ENCODE measurements at places on chromosomes 12 and 14.

DNA sequence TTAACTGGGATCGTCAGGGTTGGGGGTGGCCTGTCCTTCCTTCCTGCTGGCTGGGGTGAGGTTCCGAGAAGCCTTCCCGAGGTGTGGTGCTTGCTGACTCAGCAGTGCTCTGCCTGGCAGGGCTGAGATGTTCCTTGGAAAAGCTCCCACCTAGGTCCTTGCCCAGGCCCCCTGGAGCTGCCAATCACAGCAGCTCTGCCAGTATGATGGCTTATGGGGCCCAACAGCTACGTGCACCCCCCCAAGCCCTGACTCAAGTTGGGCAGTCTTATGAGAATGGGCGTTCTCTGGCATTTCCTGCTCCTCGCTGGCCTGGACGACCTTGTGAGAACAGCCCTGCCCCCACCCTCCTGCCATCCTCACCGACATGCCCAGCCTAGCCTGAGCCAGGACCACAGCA lies 292.2 kb upstream of the CRY1 start:
- DNase-seq = no peak

GRCh38 chr14:30848449-30849240 lies 25.7 kb upstream of the COCH start:
- no peak for DNase-seq

DNA sequence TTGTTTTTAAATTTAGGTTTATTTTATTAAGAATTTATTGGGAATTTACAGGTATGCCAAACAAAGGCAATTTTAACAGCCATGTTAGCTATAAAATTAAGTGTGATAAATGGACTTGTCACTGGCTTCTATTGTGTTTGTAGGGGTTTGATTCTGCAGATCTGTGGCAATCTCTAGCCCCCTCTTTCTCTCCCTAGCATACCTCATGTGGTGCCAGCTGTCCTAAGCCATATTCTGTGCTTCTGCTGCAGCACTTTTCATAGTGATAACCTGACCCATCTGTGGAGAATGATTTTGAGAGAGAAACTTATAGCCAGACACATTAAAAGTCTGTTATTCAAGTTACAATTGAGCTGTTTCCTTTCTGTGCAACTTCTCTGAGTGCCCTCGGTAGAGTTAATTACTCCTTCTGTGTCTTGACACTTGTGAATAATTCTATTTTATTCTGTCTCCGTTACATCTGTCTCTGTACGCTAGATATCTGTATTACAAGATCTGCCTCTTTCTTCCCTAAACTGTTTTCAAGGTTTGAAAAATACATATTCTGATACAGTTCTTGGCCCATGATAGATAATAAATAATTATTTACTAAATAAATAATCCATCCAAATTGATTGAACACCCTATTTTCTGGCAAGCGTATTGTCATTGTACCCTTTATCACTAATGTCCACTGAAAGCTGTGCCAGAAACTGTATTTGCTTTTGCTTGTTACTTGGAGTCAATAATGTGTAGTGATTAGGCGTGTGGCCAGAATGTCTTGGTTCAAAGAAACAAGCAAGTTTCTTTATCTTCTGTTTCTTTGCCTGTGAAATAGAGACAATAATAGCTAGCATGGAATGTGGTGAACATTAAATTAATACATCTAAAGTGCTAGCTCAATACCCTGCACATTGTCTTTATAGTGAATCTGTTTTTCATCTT lies 40.0 kb downstream of the FRS2 start:
- DNase-seq = no peak

DNA sequence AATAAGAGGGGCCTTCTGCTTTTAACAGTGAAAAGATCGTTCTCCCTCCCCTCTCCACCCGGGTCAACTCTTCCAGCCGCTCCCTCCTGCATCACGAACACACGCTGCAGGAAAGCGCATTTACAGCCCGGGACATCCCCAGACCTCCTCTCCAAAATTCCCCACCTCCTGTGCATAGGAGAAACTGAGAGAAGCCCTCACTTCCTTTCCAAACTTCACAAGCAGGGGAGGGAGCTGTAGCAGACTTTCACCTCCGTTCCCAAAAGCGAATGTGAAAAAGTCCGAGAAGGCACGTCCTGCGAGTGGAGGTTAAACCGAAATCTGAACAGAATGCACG lies 513 bp downstream of the BCAT1 start:
- DNase-seq = peak; percentile 1

DNA sequence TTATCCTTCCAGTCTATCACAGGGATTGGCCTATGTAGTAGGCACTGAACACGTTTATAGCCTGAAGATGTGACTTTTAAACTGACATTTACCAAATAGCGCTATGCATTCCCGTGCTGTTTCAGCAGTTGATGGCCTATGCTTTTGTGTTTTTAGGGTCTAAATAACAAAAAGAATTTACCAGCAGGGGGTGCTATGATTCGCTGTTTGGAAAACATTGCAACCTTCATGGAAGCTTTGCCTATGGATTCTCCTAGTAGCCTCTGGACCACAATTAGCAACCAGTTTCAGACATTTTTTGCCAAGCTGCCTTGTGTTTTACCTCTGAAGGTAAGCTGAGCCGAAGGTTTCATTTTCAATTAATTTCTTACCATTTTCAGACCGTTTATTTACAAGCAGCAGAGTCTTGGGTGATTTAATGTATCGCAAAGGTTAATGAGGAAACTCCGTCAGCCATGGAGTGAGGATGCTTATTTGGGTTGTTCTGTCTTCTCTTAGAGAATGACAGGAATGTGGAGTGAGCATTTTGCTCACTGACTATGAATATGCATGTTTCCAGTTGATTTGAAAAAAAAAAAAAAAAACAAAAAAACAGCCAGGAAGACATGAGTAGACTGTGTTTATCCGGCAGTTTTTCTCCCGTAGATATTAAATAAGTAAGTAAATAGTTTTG lies 133.1 kb downstream of the PRIMA1 start:
- DNase-seq = peak; percentile 18

DNA sequence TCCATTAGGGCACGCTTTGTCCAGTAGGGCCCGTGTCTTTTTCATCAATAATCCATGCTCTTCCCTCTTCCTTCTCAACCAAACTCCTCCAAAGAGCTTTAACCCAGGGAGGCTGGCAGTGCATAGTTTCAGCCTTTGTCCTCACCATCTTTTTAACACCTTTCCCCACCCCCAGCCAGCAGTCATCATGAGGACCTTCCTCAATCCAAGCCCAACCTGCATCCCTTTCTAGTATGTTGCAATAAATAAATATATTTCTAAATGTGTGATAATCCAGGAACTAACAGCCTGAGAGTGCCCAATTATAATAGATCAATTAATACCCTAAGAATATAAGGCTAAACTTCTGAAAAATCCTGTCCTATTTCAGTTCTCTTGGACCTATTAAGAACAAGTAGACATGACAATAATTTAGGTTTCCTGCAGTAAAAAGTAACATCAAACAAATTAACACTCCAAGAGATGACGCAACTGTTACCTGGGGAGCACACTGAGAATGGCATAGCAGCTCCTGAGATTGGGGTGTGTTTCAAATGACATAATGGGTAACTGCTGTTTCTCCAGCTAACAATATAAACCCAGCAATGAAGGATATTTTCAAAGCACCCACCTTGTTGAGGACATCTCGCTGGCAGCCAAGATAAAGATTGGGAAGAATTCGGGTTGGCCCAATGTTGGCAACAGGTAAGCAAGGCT lies 62.6 kb downstream of the DUSP16 start:
- no peak for DNase-seq

- DNase-seq = no peak
Observed at GRCh38 chr12:22656831-22657230, 31.9 kb downstream of the ETNK1 start.

Data from CD4-positive, alpha-beta T cell treated with Interleukin-21 for 1 hour (primary cell).